ENCODE measurements at places on chromosomes 3 and 15.

GRCh38 chr15:32803631-32804030, 85.8 kb downstream of the GREM1 start:
- DNase-seq = no peak

- no peak for DNase-seq
Measured at GRCh38 chr3:132008837-132009236, 26.0 kb downstream of the CPNE4 start.

DNA sequence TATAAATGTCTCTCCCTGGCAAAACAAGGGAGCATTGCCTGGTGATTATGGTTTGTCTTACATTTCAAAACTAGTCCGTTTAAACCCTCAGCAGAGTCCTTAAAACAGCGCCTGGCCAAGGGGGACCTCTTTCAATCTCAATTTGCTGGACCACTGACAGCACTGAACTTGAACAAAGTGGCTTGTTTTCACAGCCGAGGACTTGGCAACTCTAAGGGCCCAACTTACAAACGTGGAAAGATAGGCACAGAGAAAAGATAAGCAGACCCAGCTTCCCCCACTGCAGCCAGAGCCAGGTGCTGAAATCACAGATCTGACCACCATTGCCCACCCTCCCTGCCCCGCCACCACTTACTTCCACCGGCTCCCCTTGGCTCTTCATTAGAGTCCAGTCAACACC, 336.4 kb upstream of the ICE2 start:
- no peak for DNase-seq

GRCh38 chr3:107346564-107346963, 30.7 kb upstream of the CCDC54 start:
- DNase-seq = no peak

DNA sequence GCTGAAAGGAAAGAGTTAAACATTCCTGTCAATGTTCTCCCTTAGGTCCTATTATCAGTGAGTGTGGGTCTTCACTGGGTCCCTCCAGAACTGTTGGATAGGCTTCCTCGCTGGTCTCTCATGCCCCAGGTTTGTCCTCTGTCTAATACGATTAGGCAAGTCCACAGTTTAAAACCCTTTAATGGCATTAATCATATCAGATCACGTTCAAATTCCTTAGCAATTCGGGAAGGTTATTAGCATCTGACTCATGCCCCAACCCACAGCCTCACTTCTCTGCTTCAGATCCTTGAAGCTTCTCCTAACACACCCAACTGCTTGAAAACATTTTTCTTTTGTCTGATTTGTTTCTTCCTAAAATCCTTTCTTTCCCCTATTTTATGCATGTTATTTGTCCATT, 224.3 kb upstream of the ATP10A start:
- no peak for DNase-seq

All from cortex of kidney (tissue), 1 donor.